ENCODE measurements at places on chromosomes 3 and 15. TPM values are rescaled to one million over a fixed set of nuclear protein-coding genes. Genes with fewer than 3 reads are reported as not detected.

DNA sequence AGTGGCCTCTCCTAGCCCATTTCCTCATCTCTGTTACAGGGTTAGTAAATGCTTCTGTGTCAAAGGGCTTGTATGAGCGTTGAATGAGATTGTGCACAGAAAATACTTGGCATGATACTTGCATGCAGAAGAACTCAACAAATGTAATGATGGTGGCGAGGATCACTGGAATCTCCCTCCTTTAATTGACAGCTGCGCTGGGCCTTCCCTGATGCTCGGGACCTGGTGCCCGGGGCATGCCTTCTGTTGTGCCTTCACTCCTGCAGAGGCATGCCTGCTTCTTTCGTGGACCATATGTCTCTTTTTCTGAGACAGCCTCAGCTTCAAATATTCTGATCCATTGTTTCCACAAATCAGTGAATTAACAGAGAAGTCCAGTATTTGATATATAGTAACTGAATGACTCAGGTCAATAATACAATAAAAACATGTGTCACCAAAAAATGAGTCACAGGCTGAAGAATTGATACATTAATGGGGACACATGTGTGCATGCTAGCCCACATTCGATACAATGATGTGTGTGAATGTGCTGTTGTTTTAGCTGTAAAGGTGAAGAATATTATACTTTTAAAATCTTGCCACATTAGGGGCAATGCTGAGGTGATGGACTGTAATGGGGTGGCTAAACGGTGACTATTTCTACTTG lies 243.3 kb upstream of the TBL1XR1 start:
- DNase-seq, result no peak

DNA sequence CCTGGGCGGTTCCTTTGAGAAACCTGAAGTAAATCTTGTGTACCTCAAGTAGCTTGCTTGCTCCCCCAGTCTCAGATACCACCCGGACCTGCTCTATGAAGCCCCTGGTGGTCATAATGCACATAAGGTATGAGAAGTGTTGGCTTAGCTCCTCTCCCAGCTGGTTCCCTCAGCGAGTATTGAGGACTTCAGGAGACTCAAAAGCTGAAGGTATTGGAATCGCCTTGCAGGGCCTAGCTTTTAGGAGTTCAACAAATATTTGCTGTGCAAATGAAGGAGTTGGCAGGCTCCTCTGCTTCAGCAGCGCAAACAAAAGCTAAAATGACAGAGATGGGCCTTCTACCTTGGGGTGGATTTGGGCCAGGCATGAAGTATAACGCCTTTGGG lies 1.7 kb downstream of the CMTM8 start:
- peak; percentile 45 for DNase-seq

DNA sequence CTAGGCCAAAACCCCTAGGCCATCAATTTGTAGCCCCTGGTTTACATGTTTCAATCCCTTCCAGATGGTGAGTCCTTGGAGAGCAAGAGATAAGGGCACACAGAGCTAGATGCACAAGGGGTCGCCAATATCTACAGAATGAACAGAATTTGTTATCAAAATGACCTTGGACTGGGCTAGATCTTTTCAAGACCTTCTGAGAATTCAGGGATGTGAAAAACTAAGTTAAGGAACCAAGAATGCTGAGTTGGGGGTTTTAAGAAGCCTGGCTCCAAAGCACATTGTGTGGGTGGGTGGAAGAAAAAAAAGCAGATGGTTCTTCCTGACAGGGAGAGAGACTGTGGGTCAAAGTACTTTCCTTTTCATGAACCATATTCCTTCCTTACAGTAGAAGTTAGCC lies 10.2 kb downstream of the CDCP1 start:
- DNase-seq, result no peak

GRCh38 chr15:68277131-68277602 lies 378 bp upstream of the FEM1B start:
- no peak for DNase-seq

The TMCO5A gene
- polyA plus RNA-seq, result not detected

- DNase-seq, result no peak
These were observed 102.0 kb upstream of the BNIP2 start for GRCh38 chr15:59791079-59791478.

DNA sequence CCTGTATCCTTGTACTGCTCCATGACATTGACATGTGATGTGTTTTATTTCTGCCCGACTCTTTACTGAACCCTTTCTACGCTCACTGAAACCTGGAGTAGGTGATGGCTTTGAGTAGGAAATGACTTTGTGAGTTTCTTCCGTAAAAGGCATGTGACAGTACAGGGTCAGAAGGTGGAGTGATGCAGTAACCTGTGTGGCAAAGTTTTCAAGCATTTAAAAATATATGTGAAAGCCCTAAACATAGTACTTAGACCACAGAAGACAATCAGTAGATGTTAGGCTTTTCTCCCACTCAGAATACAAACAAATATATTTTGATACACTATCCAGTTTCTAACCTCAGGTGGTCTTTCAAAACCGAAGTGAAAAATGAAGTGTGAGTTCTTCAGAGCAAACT lies 31.3 kb upstream of the SACM1L start:
- no peak for DNase-seq

- DNase-seq, result no peak
These were observed 50.0 kb downstream of the ZIC4 start for GRCh38 chr3:147356145-147356908.

DNA sequence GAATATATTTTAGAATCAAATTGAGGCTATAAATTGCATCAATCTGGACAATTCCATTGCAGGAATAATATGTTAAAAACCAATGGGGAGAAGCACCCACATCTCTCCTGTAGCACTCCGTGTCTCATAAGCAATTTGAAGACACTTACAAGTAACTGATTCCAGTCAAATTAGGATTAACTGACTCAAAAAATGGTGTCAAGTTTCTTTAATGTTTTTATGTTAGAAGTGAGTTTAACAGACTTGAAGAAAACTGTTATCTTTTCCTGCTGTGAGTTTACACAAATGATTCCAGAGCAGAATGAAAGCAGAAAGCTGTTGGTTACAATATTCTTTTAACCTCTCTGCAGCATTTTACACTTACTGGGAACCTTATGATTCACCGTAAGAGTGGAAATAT lies 23.2 kb downstream of the RLBP1 start:
- no peak for DNase-seq

DNA sequence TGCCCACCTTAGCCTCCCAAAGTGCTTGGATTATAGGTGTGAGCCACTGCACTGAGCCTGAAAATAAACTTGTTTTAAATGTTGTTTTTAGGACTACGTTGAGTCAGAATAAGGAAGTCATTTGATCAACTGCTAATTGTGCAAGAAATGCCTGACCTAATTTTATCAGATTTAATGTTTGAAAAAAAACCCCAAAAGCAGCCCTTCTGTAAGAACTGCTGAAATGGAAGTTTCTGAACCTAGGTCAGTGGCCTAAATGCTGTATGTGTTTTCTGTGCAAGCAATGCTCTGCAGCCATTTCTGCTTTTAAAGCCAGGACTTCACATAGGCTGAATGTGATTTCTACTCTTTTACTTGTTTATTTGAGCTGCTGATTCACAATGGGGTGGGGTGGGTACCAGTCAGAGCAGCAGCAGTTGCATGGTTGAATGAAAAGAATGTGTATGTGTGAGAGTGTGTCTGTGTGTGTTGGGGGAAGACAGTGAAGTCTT lies 6.6 kb downstream of the GPX1 start:
- DNase-seq, result no peak

- DNase-seq, result no peak
These were observed 220.7 kb downstream of the TBC1D2B start for GRCh38 chr15:77856705-77857346.

The C3orf49 gene
- not detected for polyA plus RNA-seq

DNA sequence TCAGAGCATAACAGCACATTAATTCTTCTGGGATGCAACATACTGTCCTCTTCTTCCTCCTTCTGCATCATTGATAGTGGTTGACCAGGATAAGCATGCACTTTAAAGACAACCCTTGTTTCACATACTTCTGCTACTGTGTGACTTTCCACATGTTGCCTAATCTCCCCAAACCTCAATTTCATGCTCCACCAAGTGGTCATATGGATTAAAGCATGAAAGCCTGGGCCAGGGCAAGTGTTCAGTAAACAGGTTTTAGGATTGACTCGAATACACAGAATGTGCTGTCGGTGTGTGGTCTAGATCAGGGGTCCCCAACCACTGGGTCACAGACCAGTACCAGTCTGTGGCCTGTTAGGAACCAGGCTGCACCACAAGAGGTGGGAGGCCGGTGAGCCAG lies 22.5 kb upstream of the BFSP2 start:
- no peak for DNase-seq

- no peak for DNase-seq
These were observed 992.7 kb downstream of the NTRK3 start for GRCh38 chr15:87263871-87264270.

GRCh38 chr15:92681141-92681631 lies 25.6 kb upstream of the FAM174B start:
- no peak for DNase-seq

DNA sequence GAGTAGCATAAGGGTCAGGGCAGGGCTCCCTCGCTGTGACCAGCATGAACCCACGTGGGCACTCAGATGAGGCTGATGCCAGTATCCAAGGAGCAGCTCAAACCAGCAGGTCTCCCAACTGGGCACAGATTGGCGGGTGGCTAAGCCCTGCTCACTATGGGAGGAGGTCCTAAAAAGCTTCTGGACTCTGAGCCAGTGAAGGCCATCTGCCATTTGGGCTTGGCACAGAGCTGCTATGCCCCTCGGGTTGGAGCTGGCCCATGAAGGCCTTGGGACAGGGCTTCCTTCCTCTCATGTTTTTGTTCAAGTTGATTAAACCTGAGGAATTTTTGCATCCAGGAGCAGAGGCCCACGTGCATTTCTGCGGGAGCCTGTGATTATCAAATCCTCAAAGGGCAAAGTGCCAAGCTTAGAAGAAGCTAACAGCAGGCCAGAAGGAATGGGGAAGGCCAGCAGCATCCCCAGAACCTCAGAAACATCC lies 4.3 kb upstream of the STRA6 start:
- DNase-seq, result no peak

- no peak for DNase-seq
These were observed 12.7 kb downstream of the SOX2 start for GRCh38 chr3:181724192-181724965.

All from CD4-positive, alpha-beta memory T cell (primary cell).